ENCODE measurements at places on chromosomes 1 and 21. TPM values are rescaled to one million over a fixed set of nuclear protein-coding genes. Genes with fewer than 3 reads are reported as not detected.

GRCh38 chr1:204493145-204493983 lies 1.2 kb downstream of the PIK3C2B start:
- DNase-seq = no peak

EXTL1 gene
- polyA plus RNA-seq = 0.13 TPM

- DNase-seq = no peak
These were observed 99.5 kb downstream of the LACTBL1 start for GRCh38 chr1:22872981-22873664.

DNA sequence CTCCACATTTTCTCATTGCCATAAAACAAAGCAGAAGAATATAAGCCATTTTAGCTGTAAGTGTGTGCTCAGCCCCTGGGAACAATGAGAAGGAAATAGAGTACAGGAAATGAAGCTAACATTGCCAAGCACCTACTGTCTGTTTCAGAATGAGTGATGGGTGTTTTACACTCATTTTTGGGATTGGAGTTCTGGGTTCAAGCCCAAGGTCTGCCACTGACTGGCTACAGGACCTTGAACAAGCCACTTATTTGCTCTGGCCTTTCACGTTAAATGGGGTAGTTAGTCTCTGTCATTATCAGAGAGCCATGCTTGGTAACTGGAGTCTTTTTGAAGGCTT lies 80.7 kb upstream of the KAZN start:
- no peak for DNase-seq

VWA5B1 gene
- polyA plus RNA-seq = not detected

- DNase-seq = no peak
These were observed 32.2 kb downstream of the BATF3 start for GRCh38 chr1:212667223-212668139.

STRIP1 gene
- 24.6 TPM for polyA plus RNA-seq

DNA sequence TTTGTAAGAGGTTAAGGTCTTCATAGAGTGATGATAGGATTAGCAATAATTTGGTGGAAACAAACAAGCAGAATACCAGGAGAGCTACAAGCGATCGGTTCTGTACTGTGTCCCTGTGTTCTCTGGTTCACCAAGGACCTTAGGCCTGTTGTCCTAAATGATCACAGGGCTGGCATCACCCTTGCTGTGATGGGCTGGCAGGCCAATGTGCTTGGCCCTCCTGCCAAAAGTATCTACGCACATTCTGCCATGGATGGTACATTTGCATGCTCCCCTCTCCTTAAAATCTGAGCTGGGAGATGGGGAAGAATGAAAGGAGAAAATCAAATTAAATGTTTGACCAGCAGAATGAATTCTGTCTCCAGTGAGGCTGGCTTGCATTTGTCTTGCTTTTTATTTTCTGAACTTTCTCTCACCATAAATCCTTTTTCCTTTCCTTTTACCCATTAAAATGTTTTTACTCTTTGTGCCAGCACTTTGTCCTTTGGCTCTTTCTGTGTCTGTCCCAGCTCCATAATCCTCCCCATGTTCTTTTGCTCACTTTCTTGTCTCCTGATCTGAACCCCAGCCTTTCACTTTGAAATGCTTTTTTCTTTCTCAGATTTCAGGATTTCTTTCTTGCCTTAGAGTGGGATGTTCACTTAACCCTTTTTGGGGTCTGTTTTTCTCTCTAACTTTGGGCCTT lies 51.7 kb downstream of the PBX1 start:
- no peak for DNase-seq

PCP4 gene
- not detected for polyA plus RNA-seq

GRCh38 chr1:84724128-84724860 lies 34.0 kb upstream of the SSX2IP start:
- no peak for DNase-seq

DNA sequence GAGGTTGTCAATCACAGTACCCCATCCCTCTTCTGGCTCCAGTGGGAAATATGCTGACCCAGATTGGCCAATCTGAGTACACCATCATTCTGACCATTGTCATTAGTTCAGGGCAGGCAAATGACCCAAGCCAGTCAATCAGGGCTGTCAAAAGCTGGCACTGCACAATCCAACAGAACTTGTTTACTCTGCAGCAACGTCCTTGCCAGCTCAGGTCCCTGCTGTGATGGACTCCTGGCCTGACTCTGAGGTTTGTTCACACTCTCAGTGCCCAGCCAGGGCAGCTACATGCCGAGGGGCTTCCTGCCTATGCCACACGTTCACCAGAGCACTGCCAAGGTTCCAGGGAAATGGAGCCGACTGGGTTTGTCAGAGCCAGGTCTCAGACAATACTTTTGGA lies 14.7 kb upstream of the OVAAL start:
- no peak for DNase-seq

KRTAP19-3 gene
- polyA plus RNA-seq = not detected

DNA sequence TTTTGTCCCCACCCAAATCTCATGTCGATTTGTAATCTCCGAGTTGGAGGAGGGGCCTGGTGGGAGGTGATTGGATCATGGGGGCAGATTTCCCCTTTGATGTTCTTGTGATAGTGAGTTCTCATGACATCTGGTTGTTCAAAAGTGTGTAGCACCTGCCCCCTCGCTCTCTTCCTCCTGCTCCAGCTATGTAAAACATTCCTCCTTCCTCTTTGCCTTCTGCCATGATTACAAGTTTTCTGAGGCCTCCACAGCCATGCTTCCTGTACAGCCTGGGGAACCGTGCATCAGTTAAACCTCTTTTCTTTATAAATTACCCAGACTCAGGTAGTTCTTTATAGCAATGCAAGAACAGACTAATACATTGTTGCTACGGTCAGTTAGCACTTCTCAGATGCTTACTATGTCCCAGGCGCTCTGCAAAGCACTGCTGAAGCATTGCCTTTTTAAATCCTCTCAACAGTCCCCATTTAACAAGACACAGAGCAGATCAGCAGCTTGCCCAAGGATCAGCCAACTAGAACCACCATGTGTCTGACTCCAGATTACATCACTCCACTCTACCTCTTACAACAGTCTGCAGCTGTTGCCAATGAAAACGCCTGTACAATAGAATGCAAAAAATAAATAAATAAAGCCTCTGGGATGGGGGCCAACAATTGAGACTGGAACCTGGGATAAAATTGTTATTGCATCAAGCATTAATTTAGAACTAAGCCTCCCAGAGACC lies 52.4 kb upstream of the USP1 start:
- DNase-seq = no peak

DNA sequence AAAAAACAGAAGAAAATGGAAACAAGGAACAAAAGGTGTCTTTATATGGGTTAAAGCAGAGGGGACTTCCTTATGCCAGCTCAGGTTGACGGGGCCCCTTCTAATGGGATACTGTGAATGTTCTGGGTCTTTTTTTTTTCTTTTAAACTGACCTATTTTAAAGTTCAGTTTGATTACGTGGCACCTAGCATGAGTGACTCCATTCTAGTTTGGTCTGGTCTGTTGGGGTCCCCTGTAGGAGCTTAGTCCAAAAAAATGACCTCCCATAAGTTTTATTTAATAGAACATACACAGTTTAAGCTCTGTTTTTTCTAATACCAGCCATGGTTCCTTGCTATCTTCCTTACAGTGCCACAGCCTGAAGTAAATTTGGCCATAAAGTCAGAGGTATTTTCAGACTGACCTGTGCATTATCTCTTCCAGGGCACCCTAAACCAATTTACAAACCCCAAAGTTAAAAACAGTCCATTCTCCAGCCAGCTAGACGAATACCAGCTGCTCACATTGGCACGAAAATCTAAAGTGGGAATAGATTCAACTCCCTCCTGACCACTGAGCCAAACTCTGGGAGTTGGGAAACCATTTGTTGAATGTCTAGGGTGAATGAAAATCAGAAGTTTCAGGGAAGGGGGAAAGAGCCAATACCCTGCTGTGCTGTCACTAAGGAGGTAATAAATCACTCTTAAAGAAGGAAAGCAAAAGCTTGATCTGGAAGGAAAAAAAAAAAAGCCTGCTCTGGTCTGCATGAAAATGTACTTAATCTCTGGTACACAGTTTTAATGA lies 42.4 kb downstream of the AKNAD1 start:
- DNase-seq = no peak

EBNA1BP2 gene
- 122 TPM for polyA plus RNA-seq

DNA sequence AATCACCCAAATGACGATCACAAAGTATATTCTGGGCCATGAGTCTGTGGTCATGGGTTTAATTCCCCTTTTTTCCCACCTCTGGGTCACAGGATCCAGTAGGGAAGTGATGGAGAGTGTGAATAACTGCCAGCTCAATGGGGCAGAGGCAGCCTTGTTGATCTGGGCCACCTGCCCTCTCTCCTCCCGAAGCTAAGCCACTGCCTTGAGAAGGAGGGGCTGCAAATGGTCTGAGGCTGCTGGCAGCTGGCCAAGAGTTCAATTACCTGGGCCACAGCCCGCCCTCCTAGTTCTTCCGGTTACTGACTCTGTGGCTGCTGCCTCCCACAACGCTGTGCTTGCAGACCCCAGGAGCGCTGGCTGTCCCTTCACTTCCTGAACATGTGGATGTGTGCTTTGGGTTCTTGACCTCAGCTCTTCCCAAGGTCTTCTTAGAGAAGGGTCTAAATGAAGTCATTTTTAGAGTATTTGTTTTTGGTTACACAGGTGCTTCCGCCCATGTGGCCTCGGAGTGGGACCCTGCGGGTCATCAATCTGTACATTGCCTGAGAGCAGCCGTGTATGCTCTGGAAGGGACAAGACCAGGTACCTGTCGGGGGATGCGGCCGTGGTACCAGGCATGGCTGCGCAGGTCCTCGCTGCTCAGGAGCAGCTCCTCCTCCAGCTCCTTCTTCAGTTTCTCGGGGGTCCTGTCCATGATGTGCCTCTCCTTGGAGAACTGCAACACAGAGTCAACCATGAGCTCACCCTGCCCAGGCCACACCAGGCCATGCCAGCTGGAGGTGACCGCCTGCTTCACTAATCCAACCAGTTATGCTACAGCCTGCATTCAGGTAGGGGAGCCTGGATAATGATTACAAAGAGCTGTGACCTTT lies 89.7 kb downstream of the BCAR3 start:
- no peak for DNase-seq

WNT2B gene
- 0.51 TPM for polyA plus RNA-seq

DNA sequence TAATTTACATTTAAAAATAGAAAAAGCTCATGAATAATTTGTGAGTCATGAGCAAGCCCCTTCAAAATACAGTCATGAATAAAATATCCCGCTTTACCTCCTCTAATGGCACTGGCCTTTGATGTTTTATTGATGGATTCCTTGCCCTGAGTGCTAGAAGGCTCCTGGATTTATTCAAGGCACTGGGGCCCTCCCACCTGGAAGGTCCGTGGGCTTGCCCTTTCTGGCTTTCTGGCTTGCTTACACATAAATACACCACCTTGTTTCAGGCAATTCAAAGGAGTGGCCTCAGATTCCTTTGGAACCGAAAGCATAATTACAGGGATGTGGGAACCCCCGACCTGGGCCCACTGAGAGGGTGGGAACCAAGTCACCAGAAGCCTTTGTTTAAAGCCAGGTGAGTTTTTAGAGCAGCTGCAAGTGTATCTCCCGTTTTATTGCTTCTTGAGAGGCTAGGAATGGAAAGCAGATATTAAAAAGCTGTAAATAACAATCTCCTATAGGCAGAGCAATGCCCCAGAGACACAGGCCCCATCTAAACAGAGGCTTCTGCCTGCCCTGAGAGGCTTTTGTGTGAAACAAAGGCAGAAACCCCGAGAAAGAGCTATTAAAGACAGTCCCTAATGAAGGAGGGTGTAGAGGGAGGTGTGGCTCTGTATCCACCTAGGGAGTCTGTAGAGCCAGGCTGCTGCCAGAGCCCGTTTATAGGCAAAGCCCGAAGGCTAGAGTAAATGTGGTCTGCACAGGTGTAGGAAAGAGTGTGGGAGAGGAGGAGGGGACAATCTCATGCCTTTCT lies 126.4 kb downstream of the FAM78B start:
- no peak for DNase-seq

DNA sequence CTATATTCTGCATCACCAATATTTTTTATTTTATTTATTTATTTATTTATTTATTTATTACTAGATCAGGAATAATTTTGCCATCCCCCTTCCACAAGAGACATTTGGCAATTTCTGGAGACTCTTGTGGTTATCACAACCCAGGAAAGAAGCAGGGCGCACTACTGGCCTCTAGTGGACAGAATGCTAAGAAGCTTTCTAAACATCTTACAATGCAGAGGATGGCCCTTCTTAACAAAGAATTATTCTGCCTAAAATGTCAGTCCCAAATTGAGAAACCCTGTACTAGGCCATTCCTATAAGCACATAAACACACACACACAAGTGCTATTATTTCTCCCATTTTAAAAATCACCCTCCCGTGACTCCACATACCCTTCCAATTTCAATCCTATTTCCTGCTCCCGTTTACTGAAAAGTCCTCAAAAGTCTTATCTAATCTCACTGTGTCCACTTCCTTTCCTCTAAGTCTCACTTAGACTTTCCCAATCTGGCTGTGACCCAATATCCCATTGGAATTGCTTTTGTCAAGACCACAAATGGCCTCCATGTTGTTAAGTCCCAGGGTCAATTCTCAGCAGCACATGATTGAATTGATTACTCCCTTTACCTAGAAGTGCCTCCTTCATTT lies 43.7 kb upstream of the RNF11 start:
- peak; percentile 52 for DNase-seq

GRCh38 chr21:45158491-45159423 lies 84.4 kb downstream of the ADARB1 start:
- DNase-seq = no peak

DNA sequence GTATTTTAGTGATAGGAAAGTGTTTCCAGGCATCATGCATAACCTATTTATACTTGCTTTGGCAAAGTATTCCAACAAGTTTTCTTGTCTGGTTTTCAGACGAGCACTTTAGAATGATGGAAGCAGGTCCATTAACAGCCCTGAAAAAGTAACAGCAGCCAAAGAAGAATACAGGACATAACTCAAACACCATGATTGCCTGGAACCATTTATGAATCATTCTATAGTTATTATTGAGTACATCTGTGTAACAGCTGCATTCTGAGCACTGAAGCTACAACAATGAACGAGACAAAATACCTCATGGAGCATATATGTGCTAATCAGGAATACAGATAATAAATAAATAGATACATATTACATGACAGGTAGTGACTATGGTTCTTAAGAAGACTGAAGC lies 12.6 kb downstream of the IL10RB start:
- no peak for DNase-seq

- DNase-seq = no peak
These were observed 65.6 kb downstream of the IFI44 start for GRCh38 chr1:78715181-78715661.

MPL gene
- 0.07 TPM for polyA plus RNA-seq

GRCh38 chr1:31218705-31219104 lies 21.0 kb downstream of the NKAIN1 start:
- DNase-seq = no peak

PEX14 gene
- 19.4 TPM for polyA plus RNA-seq

RORC gene
- 0.12 TPM for polyA plus RNA-seq

- DNase-seq = no peak
These were observed 141.7 kb downstream of the DENND1B start for GRCh38 chr1:197633447-197634078.

GRCh38 chr1:164836614-164837018 lies 277.6 kb downstream of the PBX1 start:
- DNase-seq = no peak

GRCh38 chr1:170414989-170415709 lies 116.8 kb upstream of the GORAB start:
- no peak for DNase-seq

Data from keratinocyte (primary cell).